ENCODE measurements at places on chromosomes 2 and 18.

- DNase-seq = no peak
Measured at GRCh38 chr2:50118905-50119702, 912.8 kb downstream of the NRXN1 start.

- DNase-seq = no peak
Measured at GRCh38 chr18:45958730-45959129, 8.4 kb downstream of the EPG5 start.

- DNase-seq = peak; percentile 58
Measured at GRCh38 chr18:46716827-46717226, 40.0 kb downstream of the ST8SIA5 start.

DNA sequence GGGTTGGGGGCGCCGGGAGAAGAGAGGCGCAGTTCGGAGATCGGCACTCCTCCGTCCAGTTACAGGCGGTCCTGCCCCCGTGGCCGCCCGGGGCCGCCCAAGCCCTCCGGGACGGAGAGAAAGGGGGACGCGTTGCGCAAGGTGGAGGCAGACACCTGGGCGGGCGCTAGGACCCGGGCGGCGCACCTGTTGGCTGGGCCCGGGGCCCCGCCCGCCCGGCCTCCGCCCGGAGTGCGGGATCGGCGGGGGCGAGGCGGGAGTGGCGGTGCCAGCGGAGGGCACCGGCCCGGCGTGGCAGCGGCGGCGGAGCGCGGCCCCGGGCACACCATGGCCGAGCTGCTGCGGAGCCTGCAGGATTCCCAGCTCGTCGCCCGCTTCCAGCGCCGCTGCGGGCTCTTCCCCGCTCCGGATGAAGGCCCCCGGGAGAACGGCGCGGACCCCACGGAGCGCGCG is at the start of gene SGPP2:
Gene SGPP2 (plus strand): TSS at position 268 of the 453 bp plus-strand sequence. CDS start 60 bp downstream, at position 328.
- peak; percentile 76 for DNase-seq

DNA sequence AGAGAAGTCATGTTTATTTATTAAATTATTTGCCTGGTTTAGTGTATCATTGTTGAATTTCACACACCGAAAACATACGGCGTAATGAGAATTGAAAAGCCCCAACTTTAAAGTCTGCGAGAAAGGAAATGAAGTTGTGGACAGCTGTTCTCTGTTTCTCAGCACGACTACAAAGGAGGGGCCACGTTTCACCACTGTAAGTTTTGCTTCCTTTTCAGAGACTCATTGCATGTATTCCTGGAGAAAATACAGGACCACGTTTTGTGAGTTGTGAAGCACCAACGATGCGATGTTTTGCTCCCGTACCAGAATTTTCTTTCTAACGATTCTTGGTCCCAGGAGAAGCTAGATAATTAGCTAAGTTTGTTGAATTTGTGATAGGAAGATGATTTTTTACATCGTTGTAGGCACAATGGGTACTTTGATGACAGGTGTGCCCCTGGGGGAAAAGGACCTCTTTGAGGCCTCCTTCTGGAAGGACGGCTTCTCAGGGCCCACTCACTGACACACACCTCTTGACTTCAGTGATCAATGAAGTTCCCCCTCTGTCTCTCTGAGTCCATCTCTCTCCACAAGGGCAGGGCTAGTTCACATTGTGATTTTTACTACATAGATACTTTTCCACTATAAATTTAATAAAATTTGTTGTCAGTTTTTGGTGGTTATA is 23.7 kb upstream of the ACKR3 start:
- no peak for DNase-seq

- no peak for DNase-seq
Measured at GRCh38 chr18:5463831-5464230, 80.0 kb downstream of the EPB41L3 start.

GRCh38 chr2:158905784-158906183 is 62.7 kb upstream of the TANC1 start:
- no peak for DNase-seq

GRCh38 chr2:177610813-177611212 is 218.2 kb downstream of the AGPS start:
- DNase-seq = peak; percentile 23

DNA sequence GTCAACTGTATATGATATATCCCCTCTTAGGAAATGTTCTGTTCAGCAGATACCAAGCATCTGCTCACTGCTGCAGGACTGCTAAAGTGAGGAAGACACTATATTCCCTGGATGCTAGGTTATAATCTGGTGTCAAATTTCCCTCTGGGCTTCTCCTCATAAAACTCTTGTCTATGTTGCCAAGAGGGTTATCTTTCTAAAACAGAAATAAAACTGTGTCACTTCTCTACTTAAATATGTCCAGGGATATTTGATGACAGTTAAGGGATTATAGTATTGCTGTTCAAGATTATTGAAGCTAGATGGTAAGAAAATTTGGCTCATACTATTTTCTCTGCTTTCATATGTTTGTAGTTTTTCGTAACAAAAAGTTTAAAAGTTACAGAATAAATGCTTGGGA is 30.5 kb upstream of the SNRNP27 start:
- DNase-seq = no peak

DNA sequence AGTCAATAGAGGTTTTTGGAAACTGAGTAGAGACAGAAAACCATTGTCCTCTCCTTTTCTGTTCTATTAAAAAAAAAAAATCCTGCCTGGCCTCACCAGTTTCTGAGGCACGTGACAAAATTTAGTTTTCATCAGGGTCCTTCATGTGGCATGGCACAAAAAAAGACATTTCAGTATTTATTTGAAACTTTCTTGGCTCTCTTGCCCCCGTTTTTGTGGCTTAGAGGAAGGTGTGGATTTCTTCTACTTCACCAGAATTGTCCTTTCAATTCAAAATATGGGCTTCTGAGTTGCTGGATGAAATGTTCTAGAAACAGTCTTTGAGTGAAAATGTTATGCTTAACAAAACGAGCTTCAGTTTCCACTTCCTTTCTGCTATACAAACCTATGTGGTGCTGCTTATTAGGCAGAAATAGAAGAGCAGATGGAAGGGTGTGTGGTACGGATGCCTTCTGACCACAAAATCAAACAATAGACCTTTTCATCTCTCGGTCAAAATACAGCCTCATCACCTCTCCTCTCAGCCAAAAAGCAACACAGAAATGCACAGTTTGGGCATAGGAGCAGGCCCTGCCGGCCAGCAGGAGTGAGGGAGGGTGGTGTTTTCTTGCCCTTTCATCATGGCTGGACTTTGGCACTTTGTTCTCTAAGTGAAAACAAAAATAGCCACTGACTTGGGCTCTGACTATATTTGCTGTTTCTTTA is 89.2 kb downstream of the SH3RF3 start:
- peak; percentile 5 for DNase-seq

DNA sequence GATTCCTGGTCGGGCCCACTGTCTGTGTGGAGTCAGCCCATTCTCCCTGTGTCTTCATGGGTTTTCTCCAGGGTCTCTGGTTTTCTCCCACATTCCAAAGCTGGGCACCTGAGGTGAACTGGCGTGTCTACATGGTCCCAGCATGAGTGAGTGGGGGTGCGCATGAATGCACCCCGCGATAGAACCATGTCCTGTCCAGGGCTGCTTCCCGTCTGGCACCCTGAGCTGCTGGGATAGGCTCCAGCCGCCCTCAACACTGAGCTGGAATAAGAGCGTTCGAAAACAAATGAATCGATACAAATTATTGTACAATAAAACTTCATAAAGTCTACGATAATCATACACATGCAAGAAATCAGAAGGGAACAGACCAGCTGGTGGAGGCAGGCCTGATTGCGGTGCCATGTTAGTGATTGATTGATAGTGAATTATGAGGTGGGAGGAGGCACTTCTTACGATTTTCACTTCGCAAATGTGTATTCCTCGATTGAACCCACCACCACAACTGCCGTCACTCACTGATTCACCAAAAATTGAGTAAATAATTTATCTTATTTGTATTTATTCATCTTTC is 186.6 kb downstream of the MGAT5 start:
- DNase-seq = no peak

Data from G401 (cell line).